Effector CD4-positive, alpha-beta T cell (primary cell): ENCODE measurements at places on chromosomes 5 and 9.

GRCh38 chr9:17986595-17986994 is 407.7 kb downstream of the SH3GL2 start:
- no peak for DNase-seq

DNA sequence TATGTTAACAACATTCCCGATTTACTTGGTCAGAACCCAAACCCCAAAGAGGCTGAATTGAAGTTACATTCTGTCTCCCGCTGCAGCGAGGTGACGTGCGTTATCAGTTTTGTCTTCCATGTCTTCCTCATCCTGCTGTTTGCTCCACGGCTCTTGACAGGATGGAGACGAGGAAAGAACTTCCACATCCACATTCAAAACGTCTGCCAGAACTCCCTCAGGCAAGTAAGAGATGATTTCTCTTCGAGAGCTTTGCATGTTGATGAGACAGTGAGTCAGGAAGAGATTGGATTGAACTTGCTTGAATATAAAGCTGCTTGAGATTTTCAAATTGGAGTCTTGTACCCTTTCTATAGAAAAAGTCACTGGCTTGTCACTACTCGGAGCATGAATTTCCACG is 242.6 kb downstream of the AUH start:
- no peak for DNase-seq

DNA sequence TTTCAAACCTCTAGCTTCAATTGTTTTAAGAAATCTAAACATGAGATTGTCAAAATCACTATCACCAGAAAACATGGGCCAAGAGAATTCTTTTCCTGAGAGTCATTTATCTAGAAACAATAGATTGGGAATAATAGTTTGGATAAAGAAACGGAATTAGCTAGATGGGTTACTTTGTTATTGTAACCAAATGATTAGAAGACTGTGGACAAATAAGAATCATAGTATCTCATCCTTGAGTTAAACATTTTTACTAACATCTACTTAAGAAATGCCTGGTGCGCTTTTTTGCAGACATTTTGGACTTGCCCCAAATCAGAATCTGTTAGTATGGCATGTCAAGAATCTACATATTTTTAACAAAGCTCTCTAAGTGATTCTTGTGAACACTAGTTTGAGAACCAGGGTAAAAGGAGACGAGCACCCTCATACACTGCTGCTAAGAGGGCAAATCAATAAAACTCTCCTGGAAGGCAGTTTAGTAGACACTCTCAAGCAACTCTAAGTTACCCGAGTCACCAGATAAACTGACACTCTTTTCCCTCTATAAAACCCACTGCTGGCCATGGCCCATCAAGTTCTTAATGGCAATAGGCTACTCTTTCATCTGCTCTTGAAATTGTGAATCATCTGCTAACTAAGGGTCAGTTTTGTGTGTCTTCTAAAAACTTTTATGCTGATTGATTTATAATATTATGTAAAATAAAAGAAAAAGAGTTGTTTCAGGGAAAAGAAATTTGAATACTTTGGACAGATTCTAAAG is 39.1 kb downstream of the TPD52L3 start:
- no peak for DNase-seq

GRCh38 chr5:1745123-1745795 is 54.4 kb downstream of the MRPL36 start:
- no peak for DNase-seq

DNA sequence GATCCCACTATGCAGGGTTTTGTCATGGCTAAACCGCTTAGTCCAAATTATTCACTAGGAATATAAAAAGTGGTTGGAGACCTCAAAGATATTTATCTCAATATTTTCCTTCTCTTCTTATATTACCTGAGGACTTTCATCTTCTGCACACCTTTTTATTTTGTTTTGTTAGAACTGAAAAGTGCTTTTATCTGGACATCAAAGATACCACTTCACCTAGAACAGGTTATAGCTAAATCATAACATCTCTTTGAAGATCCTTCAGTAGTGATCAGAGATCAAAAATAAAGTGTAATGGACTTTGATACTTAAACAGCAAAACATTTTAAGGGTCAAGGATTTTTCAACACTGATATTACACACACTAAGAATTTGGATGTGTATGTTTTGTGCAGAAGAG is 160.2 kb downstream of the MCTP1 start:
- DNase-seq: no peak

GRCh38 chr5:82601077-82601476 is 322.9 kb upstream of the RPS23 start:
- DNase-seq: no peak

DNA sequence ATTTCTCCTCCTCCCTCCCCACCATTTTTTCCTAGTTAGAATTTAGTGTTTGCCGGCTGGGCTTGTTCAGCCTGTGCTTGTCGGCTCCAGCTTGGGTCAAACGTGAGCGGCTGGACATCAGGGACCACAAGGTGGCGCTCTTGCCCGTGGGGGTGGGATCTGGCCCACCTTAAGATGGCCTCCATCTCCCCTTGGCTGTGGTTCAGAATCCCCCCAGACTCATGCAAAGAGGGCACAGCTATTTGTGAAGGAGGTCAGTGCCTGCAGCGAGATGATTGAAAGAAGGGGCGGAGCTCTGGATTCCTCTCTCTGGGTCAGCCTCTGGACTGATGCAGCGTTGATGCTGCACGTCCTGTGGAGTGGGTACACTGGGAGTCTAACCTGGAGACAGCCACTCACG is 283.3 kb upstream of the TUT7 start:
- no peak for DNase-seq

DNA sequence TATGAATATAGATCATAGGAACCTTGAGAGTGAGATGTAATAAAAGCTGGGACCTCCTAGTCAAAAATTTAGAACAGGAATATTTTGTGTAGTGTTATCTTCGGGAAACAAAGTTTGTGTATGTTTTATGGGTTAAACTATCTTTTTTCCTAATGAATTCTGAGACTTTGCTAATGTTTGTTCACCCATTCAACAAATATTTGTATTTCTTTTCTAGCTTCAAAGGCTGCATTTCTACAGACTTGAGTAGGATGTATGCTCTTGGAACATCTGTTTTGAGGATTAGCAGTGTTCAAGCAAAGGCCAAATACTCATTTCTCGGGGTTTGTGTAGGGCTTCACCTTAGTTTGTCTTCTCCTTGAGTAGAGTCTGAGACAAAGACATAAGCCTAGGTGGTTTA is 16.2 kb downstream of the NDUFS4 start:
- no peak for DNase-seq

DNA sequence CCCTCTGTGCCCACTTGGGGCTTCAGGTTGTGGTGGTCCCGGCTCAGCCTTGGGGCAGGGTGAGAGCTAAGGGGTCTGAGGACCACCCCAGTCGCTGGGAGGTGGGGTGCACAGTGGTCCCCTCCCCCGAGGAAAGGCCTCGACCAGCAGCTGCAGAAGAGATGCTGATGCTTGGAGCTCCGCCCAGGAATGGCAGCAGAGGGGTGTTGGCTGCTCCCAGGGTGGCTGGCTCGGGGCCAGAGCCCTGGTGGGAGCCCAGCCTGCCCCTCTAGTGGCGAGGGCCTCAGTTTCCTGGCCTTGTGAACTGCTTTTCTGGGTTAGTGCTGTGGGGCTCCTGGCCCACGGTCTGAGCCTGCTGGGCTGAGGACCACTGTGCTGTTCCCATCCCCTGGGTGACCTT is 1.2 kb downstream of the DIPK1B start:
- DNase-seq: no peak

DNA sequence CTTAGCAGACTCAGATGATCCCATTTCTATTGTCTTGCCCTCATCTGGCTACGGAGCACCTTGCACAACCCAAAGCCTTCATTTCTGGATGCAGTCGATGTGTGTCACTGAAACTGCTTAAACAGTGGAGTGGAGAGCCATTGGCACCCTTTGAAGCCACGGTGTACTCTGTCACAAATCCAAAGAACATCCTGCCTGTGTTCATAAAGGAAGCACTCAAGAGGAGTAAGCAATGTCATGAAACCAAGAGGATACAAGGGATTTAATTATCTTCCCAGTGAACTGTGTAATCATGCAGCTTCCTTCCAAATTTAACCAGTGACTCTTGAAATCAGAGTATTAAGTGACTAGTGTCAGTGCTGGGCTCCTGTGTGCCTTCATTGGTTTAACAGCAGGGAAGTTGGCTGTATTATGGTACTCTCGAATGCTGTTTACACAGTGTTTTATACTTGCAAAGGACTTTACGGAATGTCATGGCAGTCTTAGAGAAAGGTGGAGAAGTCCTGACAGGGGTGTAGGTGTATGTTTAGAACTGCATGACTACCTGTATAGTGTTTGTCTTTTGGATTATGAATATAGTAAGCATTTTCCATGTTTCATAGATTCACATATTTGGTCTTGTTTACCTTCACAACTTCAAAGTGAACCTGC is 41.9 kb downstream of the CD180 start:
- no peak for DNase-seq

GRCh38 chr9:88182501-88182900 is 44.2 kb upstream of the SPATA31C2 start:
- no peak for DNase-seq

GRCh38 chr5:73464016-73464745 is 15.6 kb upstream of the FOXD1 start:
- DNase-seq: no peak
